ENCODE measurements at places on chromosomes 4 and X.

GRCh38 chrX:16120431-16120830 lies 2.9 kb upstream of the GRPR start:
- no peak for DNase-seq

DNA sequence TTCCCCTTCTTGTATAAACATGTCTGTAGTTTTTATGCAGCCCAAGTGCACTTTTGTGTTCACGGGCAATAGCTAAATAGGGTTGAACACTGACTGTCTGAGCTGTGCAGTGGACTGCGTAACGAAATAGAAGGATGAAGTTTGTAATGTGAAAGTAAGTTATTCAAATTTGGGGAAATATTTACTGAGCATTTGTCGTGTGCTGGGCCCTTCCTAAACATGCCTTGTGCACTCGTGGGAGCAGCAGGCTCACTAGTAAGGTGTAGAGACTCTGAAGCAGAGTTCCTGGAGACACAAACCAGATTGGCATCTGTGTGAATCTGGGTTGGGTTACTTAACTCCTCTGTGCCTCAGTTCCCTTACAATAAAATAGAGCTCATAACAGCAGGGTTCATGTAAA lies 51.7 kb upstream of the C1QTNF7 start:
- no peak for DNase-seq

DNA sequence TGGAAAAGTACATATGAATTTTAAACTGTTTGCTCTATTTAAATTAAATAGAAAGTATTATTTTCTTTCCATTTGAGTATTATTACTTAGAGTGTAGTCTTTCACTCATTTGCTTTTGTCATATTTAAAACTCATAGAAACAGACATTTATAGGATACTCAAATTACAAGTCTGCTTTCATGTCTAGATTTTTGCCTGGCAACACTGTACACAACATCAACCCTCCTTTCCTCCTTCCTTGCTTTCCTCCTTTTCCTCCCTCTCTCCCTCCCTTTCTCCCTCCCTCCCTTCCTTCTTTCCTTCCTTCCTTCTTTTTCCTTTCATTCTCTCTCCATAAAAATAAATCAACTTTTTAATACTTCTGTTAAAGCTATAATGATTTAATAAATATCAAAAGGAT lies 2361.2 kb downstream of the ARAP2 start:
- DNase-seq = no peak

GRCh38 chr4:67470871-67471270 lies 74.4 kb downstream of the CENPC start:
- no peak for DNase-seq

GRCh38 chr4:76206222-76206942 lies 7.2 kb downstream of the SCARB2 start:
- no peak for DNase-seq

GRCh38 chr4:140081641-140082390 lies 72.2 kb downstream of the MAML3 start:
- no peak for DNase-seq

DNA sequence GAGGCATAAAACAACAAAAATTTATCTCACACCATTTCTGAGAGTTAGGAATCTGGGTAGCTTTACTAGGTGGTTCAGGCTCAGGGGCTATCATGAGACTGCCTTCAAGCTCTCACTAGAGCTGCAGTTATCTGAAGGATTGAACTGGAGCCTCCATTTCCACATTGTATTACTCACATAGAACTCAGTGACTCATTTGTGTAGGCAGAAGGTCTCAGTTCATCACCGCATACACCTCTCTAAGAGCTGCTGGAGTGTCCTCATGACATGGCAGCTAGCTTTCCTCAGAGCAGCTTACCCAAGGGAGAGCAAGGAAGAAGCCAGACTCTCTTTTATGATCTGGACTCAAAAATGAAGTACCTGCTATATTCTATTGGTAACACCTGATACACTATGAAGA lies 389.2 kb downstream of the IQCM start:
- no peak for DNase-seq

- no peak for DNase-seq
Measured at GRCh38 chrX:103413705-103414387, 37.5 kb downstream of the BEX3 start.

DNA sequence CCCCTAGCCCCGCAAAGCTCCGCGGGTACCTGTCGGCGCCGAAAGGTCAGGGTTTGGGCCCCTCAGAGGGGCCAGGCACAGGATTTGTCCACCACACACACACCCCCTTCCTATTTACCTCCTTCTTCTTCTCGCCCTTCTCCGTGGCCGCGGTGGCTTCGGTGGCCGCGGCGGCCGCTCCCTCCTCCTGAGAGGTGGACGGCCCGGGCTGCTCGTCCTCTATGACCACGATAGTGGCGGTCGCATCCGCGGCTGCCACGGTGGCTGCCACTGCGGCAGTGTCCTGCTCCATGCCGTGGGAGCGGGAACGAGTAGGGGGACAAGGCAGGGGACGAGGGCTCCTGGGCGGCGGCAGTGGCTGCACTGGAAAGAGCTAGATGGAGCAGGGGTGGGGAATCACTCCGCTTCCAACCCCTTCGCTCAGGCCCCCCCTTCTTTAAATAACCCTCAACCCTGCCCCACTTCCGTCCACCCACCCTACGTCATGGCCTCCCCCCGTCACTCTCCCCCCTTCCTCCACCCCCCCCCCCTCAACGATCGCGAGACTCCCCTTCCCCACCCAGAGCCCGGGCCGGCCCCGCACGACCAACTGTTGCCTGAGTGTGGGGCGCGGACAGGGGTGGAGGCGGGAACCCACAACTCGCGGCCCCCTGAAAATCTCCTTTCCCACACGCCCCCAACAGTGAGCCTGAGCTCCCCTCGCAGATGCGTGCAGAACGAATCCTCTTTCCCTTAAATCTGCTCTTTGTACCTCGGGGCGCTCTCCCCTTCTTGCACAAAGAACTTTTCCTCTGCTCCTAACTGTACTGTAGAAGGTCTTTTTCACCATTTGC lies at the start of gene SMARCA1:
Gene SMARCA1, minus strand, starts transcription at position 412 of the 833 bp plus-strand sequence. Its CDS starts 120 bp downstream, at position 292.
- no peak for DNase-seq

GRCh38 chr4:83606898-83607297 lies 71.0 kb downstream of the GPAT3 start:
- DNase-seq = no peak

GRCh38 chr4:17142232-17142711 lies 243.8 kb upstream of the LDB2 start:
- DNase-seq = no peak

DNA sequence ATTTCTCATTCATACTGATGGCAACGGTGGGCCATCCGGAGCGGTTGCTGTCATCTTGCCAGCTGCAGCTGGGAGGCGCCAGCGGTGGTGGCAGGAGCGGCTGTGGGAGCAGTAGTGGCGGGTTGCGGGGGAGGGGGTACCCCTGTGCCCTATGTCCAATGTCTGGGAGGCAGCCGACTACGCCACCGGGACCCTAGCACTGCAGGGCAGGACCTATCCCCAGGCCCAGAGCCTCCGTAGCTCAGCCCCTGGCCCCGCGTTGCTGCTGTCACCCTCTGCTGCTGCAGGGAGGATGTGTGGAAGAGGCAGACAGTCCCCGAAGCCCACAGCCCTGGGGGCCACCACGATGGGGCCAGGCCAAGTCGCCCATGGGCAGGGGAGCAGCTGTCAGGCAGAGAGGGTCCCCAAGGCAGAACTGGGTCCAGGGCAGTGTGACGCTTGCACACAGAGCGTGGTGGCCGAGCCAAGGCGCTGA lies 10.0 kb upstream of the SPP1 start:
- DNase-seq = no peak

- no peak for DNase-seq
Measured at GRCh38 chr4:151624626-151625565, 135.9 kb downstream of the GATB start.

GRCh38 chr4:143514901-143515300 lies 1.4 kb downstream of the SMARCA5 start:
- DNase-seq = no peak

- DNase-seq = no peak
Measured at GRCh38 chr4:73870260-73870659, 1.1 kb downstream of the CXCL1 start.

DNA sequence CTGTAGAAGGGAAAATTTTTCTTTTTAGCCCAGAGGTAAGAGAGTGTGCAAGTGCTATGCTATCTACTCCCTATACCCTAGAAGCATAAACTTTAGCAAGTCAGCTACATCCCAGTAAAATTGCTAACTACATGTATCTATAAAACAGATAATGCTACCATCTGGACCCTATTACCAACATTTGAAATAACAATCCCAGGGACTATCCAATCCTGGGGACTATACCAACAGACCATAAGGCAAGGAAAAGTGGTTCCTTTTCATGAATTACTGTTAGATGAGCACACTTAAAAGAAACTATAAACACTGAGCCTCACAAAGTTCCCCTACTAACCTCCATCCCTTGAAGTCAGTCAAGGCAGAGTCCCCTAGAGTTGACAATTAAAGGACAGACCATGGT lies 213.6 kb upstream of the VEGFC start:
- no peak for DNase-seq

DNA sequence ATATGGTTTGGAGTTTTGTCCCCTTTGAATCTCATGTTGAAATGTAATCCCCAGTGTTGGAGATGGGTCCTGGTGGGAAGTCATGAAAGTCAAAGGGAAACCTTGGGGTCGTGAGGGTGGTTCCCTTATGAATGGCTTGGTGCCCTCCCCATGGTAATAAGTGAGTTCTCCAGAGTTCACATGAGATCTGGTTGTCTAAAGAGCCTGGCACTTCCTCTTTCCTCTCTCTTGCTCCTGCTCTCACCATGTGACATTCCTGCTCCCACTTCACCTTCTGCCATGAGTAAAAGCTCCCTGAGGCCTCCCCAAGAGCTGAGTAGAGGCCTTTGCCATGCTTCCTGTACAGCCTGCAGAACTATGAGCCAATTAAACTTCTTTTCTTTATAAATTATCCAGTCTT lies 5.5 kb upstream of the IL15 start:
- DNase-seq = no peak

DNA sequence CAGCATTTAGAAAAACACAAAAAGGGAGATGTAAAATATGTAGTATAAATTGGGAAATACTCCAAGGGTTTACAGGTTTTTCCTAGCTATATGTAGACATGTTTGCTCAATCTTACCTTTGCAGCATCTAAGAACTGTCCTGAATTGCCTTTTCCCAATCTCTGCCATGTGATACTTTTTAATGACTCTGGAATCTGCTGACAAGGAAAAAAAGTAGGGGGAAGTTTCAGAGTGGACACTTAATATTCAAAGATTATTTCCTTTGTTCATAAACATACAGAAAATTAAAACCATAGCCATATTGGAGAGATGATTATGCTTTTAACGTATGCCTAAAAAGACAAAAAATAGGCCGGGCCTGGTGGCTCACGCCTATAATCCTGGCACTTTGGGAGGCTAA lies 41.4 kb downstream of the ABCB7 start:
- DNase-seq = no peak

DNA sequence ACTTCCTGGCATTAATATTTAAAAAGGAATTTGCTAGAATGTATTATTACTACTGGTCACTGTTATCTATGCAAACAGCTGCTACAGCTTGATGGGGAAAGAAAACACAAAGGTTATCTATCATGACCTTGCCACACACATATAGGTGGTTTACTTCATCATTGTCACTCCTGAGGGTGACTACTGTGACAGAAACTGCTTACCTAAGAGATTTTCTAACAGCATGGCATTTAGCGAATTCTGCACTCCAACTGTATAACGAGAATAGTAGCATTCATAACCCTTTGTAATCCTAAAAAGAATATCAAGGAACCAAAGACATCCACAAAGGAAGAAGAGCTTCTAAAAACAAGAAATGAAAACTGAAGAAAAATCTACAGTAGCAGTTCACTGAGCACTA lies 74.6 kb upstream of the SPOCK3 start:
- DNase-seq = no peak

DNA sequence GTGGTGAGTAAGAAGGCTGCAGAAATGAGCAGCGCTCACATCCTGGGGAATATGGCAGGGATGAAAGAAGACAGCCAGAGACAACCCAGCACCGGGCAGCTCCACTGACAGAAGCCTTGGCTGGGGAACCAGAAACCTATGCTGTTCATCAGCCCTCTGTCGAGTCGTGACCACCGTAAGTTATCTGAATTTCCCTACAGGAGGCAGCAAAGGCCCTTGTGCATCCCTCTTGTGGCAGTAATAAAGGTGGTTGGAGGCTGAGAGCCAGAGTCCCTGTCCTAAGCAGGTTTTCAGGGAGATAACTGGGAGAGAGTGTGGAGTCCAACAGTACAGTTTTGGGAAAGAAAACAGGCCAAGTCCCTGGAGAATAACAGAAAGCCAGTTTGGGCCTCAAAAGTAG lies 194.0 kb upstream of the BOD1L1 start:
- no peak for DNase-seq

DNA sequence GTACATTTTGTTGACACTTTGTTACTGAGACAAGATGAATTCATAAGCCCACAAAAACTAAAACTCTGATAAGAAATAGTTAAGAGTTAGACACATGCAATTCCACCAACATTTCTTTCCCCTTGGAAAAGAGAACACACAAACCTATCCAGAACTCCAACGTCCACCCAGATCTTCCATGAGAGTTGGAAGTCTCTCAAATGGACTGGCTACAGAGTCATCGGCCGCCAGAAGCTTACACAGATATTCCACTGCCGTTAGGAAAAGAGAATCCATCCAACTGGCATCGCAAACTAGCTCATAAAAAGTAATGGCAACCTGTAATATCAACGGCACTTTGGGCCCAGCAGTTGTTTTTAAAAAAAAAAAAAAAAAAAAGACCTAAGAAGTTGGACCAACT lies 114.7 kb downstream of the PRKX start:
- no peak for DNase-seq

DNA sequence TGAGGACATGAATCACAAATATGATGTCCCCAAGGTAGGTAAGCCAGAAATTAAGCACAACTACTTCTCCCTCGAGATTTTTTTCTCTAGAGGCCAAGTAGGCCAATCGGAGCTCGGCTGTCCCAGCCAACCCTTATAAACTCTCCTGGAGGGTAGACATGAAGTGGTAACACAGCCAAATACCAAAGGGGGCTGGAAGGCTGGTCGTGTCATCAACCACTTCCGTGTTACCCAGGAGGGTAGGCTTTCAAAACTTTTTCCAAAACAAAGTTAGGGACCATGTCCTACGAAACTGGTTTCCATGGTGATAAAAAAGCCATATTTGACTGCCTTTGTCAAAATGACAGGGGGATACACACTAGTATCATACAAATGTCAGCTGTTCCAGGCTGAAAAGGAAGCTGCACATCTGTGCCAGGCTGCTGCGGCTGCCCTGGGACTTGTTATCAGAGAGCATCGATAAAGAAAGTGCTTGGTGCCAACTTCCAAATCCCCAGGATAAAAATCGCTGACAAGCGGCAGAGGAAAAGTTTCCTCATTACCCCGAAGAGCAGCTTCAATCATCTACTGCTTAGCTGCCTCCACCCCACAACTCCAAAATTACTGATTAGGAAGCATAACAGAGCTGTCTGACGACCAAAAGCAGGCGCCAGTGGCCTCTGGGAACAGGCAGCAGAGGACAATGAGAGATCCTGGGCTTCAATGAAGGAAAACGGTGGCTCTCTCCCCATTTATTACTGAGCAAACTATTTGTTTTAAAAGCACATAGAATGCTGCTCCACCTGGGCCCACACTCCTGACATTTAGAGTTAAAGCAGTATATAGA lies 20.8 kb downstream of the BCOR start:
- DNase-seq = no peak
